Stimulated activated memory B cell treated with anti-CD40 and anti-IgM and Interleukin-4, amounts not matched to agents 10 μg/mL and 1 μg/mL and 100 μg/mL, for 72 hours (primary cell): ENCODE measurements at places on chromosomes 12 and 14.

DNA sequence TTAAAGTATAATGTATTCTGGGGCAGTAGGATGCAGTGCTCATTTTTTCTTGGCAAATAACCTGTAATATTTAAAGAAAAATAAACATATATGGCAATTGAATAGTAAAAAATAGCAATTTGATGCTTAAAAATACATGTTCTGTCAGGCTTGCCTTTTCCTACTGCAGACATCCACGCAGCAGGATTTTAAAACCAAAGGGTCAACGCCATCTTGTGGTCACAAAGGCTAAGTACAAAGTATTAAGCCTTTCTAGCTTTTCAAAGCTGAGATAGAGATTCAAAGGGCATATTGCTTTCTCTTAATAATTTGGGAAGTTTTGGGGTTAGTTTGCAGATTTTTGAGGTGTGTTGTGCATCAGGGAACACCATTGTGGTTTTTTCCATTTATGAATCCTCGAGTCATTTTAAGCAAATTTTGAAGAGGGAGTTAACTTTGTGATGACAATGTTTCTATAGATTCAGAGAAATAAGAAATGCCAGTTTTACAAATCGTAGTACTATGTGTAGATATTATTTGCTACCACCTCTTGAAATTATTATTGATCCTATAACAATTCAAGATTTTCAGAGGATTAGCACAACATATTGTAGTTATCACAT lies 4.7 kb upstream of the CCER1 start:
- no peaks in the 10 kb centered on the region for H3K4me1 ChIP-seq
- H3K4me3 ChIP-seq = no peak overlapping the region
- H3K27ac ChIP-seq = no peak overlapping the region
- H3K27me3 ChIP-seq = peaks cover 8% of the 10 kb centered on the region

- H3K27me3 ChIP-seq = peaks cover 28% of the 10 kb centered on the region
These were observed 134.2 kb downstream of the SMOC1 start for GRCh38 chr14:70013271-70013873.

- H3K36me3 ChIP-seq = peaks cover 42% of the 10 kb centered on the region
- ATAC-seq = peak; percentile 87
- peaks cover 12% of the 10 kb centered on the region for H3K4me1 ChIP-seq
- H3K4me3 ChIP-seq = peak overlapping the region; percentile 17
- H3K27ac ChIP-seq = peak overlapping the region; percentile 57
These were observed 33.8 kb downstream of the CREBL2 start for GRCh38 chr12:12645485-12645884.

- peaks cover 16% of the 10 kb centered on the region for H3K27me3 ChIP-seq
- H3K4me3 ChIP-seq = peak overlapping the region; percentile 97
- H3K36me3 ChIP-seq = peaks cover 6% of the 10 kb centered on the region
- peaks cover 44% of the 10 kb centered on the region for H3K4me1 ChIP-seq
- H3K27ac ChIP-seq = peak overlapping the region; percentile 88
These were observed 870 bp downstream of the BMAL2 start for GRCh38 chr12:27333403-27334009.

DNA sequence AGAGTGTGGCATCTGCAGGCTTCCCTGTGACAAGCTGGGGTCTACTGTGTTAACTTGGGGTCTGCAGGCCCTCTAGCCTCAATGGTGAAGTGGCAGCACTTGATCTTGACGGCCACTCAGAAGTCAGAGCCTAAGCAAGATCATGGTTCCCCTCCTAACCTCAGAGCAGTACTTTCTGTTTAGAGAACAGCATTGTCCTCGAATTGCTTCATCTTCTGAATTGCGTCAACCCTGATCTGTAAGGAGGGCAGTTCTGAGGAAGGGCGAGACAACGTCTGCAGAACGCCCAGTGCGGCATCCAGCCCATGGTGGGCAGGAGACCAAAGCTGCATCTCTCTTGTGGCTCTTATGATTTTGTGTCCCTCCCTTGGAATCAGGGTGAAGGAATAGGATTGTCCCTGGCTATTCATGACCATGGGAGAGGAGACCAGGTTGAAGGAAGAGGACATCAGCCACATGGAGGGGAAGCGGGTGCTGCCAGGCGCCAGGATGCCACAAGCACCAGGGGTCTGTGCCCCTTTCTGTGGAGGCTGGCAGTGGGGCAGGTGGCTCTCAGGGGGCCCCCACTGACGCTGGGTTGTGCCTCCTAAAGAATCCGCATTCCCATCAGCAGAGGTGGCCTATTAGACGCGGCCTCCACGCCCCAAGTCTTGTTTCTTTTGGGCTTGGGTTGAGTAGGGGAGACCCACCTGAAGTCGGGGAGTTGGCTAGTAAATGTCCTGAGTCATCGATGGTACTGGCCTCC lies 2.2 kb downstream of the SERPINA9 start:
- no peak for ATAC-seq
- H3K27ac ChIP-seq = no peak overlapping the region
- H3K4me3 ChIP-seq = no peak overlapping the region
- H3K4me1 ChIP-seq = no peaks in the 10 kb centered on the region
- no peaks in the 10 kb centered on the region for H3K36me3 ChIP-seq

DNA sequence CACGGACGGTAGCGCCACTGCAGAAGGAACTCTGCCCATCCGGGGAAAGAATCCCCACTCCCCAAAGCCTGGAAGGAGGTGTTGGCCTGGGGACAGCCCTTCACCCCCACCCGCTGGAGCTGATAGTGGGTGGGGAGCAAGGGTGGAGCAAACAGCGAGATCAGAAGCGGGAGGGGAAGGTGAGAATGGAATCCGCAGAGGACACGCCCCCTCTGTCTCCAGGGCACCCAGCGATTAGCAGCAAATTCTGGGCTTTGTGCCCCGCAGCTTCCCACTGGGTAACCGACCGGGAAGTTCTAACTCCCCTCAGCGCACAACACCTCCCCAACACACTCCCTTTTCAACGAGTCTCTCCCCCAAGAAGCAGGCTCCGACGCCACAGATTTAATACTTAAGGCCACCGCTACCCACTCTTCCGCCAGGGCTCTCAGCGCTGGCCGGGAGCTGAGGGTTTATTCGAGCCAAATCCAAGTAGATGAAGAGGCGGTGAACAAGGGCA lies 1.4 kb downstream of the SLC25A29 start:
- peak overlapping the region; percentile 91 for H3K4me3 ChIP-seq
- no peaks in the 10 kb centered on the region for H3K36me3 ChIP-seq
- no peaks in the 10 kb centered on the region for H3K27me3 ChIP-seq
- no peak for ATAC-seq
- H3K4me1 ChIP-seq = peaks cover 53% of the 10 kb centered on the region

DNA sequence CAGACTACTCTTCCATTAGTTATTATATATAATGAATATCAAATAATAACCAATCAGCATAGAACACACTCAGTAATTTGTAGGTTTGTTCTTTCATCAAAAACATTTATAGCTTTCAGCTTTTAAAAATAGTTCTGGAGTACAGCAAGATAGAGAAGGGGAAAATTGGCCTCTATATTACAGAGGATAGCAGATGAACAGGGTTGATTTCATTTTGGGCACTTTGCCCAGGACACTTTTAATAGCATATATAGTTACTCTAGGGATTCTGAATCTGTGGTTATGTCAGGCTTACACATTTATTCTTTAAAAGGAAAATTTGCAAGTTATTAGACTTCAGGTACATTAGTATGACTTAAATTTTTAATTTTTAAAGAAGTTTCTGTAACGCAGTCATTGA lies 52.6 kb downstream of the IFT81 start:
- no peak overlapping the region for H3K4me3 ChIP-seq
- H3K27ac ChIP-seq = no peak overlapping the region

DNA sequence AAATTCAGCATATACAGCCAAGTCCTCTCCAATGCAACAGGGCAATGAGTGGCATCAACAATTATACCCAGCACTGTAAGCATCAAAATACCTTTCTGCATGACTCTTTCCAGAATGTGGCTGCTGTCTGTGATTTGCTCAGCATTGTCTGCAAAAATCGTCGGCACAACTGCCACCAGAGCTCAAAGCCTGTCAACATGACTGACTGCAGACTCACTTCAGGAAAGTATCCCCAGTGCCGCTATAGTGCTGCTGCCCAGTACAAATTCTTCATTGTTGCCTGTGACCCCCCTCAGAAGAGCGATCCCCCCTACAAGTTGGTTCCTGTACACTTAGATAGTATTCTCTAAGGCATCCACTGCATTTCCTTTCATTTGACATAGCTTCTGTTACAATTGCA lies 735 bp downstream of the RNASE6 start:
- peaks cover 59% of the 10 kb centered on the region for H3K4me1 ChIP-seq
- no peaks in the 10 kb centered on the region for H3K27me3 ChIP-seq
- H3K27ac ChIP-seq = peak overlapping the region; percentile 85
- ATAC-seq = no peak
- peak overlapping the region; percentile 70 for H3K4me3 ChIP-seq

DNA sequence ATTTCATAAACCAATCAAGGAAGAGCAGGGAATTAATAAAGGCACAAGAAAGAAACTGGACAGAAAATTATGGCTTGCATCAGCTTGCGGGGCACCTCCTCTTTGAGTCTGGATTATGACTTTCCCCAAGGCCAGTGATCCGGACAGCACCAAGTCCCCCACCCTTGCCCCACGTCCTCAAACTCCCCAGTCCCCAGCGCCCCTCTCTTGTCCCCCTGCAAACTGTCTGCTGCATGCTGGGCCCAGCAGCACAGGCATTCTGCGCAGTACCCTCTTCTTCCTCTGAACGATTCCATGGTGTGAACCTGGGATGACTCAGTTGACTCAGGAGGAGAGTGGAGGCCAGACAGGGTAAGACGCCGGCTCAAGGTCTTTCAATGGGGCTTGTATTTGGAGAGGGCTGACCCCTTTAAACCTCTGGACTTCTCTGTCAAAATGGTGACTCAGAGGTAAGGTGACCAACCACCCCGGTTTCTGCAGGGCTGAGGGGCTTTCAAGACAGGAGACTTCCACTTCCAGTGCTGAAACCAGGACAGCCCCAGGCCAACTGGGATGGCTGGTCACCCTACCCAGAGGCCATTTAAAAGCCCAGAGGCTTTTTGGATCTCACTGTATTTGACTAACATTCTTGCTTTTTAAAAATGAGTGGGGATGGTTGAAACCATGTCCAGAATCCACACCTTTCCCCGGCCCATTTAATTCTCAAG lies 13.5 kb downstream of the C14orf132 start:
- H3K27ac ChIP-seq = no peak overlapping the region
- no peaks in the 10 kb centered on the region for H3K36me3 ChIP-seq
- H3K27me3 ChIP-seq = peaks cover 37% of the 10 kb centered on the region
- no peak for ATAC-seq
- H3K4me3 ChIP-seq = no peak overlapping the region

DNA sequence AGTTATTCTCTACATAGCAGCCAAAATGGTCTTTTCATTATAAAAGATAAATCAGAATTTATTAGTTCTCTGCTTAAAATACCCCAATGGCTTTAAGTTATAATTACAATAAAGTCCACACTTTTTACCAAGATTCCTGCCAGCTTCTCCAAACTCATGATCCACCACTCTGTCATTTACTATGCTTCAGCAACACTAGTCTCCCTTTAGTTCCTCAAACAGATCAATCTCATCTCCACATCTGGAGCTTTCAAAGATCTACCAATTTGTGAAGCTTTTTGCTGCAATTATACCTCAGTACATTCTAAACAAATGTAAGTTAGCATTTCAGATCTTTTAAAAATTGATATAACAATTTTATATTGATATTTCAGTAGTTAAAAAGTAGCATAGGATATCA lies 24.9 kb downstream of the CATSPERB start:
- no peaks in the 10 kb centered on the region for H3K36me3 ChIP-seq
- H3K4me1 ChIP-seq = no peaks in the 10 kb centered on the region

- peaks cover 6% of the 10 kb centered on the region for H3K27me3 ChIP-seq
- no peaks in the 10 kb centered on the region for H3K36me3 ChIP-seq
- H3K4me3 ChIP-seq = no peak overlapping the region
- ATAC-seq = no peak
- no peaks in the 10 kb centered on the region for H3K4me1 ChIP-seq
- no peak overlapping the region for H3K27ac ChIP-seq
These were observed 95.6 kb upstream of the E2F7 start for GRCh38 chr12:77160931-77161330.

GRCh38 chr12:16002880-16003279 lies 91.7 kb downstream of the DERA start:
- peaks cover 33% of the 10 kb centered on the region for H3K36me3 ChIP-seq
- no peaks in the 10 kb centered on the region for H3K4me1 ChIP-seq
- no peak overlapping the region for H3K27ac ChIP-seq
- no peaks in the 10 kb centered on the region for H3K27me3 ChIP-seq

DNA sequence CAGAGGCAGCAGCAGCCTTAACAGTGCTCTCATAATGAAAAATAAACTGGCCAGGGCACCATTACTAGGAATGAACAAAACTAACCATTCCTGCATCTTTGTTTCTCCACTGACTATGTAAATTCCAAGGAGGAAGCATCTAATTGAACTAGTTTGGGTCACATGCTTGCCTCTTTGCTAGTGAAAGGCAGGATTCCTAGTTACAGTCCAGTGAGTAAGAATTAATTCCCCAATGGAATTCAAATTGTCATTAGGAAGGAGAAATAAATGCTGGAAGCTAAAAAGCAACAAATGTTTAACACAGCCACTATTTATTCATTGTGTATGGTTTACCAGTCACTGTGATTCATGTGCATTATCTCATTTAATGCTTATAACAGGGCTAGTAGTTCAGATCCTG lies 316.0 kb downstream of the CCDC91 start:
- no peak overlapping the region for H3K4me3 ChIP-seq
- no peak overlapping the region for H3K27ac ChIP-seq
- H3K36me3 ChIP-seq = peaks cover 13% of the 10 kb centered on the region
- ATAC-seq = no peak

DNA sequence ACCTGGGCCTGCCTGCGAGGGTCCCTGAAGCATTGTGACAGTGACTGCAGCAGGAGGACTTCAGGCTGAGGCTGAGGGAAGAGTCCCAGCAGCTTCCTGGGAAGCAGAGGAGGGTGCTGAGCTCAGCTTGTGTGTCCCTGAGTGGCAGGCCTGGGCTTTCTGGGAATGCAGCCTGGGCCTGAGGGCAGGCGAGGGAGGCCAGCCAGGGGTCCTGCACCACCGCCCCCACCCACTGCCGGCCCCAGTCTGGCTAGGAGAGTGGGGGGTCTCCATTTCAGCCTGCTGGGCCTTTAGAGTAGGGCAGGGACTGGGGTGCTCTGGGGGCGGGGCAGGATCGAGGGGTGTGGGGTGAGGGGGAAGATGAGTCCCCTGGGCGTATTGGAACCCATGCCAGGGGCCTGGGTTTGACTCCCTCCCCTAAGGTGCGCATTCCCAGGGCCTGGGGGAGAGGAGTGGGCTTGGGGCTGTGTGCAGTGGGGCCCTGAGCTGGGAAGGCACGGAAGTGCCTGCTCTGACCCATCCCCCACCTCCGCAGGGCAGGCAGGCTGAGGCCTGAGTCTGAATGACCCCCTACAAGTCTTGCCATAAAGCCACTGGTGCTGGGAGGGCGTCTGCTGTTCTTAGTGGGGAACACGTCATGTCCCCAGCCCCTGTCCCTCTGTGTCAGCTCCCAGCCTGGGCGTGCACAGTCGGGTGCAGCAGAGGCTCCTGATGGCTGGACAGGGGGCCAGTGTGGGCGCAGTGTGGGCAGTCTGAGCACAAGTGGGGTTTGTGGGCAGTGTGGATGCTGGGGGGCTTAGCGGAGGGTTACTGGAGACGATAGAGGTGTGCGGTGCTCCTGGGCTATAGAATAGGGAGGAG lies 46.4 kb downstream of the KRT80 start:
- peaks cover 12% of the 10 kb centered on the region for H3K27me3 ChIP-seq
- peaks cover 1% of the 10 kb centered on the region for H3K4me1 ChIP-seq
- ATAC-seq = peak; percentile 21
- no peak overlapping the region for H3K4me3 ChIP-seq

- ATAC-seq = no peak
- peaks cover 10% of the 10 kb centered on the region for H3K36me3 ChIP-seq
- no peaks in the 10 kb centered on the region for H3K27me3 ChIP-seq
- H3K4me1 ChIP-seq = peaks cover 67% of the 10 kb centered on the region
- H3K27ac ChIP-seq = peak overlapping the region; percentile 84
These were observed 2.1 kb upstream of the TRMT61A start for GRCh38 chr14:103526914-103527248.
